ENCODE measurements at places on chromosomes 1 and 21.

- no peak for DNase-seq
These were observed 7.8 kb downstream of the PGM1 start for GRCh38 chr1:63601061-63601460.

- no peak for DNase-seq
These were observed 35.7 kb upstream of the ERRFI1 start for GRCh38 chr1:8061673-8062386.

- DNase-seq = no peak
These were observed 47.1 kb upstream of the ETS2 start for GRCh38 chr21:38758501-38759214.

GRCh38 chr21:45865106-45865835 is 116.3 kb upstream of the COL6A1 start:
- DNase-seq = no peak

DNA sequence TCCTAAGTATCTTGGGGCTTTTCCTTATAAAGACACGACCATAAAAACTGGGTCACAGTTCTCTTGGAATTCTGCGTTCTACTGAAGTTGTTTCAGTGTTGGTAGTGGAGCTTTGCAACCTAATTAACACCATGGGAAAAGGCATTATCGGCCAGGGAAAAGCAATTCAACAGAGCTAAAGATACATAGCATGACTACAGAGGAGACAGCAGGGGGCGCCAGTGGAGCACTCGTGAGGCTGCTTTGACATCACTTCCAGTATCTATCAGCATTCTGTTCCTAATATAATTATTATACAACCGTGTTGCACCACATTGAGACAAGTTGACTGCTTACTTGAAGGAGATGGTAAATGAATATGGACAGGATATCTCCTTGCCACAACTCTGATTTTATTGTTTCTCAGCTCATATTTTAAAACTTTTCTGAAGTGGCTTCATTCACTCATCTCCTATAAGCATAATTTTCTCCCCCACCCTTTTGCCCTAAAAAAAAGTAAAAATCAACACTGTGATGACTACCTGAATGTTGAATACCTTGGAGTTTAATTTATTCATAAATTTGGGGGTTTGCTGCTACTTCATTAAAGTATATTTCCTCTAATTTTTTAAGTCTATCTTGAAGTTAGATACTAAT is 39.4 kb downstream of the ZP4 start:
- DNase-seq = no peak

DNA sequence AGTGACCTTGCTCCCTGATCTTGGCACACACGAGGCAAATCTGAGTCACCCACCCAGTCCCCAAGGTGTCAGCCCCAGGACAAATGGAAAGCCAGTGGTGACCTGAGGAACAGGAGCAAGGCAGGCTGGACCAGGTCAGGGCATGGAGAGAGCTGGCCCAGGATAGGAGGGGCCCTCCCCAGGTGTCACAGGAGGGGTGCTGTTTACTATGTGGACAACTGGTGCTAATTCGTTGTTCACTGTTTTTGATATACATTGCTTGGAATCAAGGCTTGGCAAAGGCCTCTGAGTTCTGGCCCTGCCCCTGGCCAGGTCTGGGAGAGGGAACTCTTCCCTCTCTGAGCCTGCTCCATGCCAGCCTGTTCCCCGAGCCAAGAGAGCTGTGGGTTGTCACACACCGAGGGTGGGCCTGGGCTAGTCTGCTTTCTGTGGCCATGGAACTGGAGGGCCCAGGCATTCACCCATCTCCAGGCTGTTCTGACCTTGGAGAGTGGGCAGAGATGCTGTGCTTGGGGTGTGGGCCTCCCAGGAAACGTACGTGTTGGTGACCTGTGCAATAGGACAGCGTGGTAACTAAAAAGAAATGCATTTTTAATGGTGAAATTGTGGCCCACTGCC is 41.8 kb downstream of the CRYAA start:
- no peak for DNase-seq

GRCh38 chr1:206770531-206771337 is at the start of gene IL19:
TSS of gene IL19 (plus strand) at chr1:206770773. CDS start at chr1:206836663, 65,890 bp downstream.
- no peak for DNase-seq

DNA sequence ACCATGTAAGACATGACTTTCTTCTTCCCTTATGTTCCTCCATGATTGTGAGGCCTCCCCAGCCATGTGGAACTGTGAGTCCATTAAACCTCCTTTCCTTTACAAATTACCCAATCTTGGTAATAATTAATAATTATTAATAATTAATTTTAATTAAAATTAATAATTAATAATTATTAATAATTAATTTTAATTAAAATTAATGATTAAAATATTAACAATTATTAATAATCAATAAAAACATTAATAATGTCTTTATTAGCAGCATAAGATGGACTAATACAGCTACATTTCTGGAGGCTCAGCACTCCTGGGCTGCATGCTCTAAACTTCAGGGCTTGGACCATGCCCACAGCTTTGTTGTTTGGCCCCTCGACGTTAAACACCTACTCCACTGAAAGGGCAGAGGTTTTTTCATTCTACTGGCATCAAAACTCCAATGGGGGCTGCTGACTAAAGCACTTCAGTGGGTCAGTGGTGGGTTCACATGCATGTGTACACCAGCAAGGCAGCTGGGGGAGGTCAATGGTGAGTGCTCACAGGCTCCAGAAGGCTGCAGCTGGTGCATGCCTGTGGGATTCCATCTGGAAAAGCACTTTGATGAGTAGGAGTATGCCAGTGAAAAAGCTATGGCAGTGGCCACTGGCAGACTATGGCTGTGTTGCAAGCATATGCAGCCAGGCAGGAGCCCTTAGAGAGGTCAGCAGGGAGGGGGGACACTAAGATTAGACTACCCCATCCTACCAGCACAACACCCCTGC is 561.3 kb downstream of the NCAM2 start:
- no peak for DNase-seq

- no peak for DNase-seq
These were observed 22.5 kb downstream of the MMEL1 start for GRCh38 chr1:2610036-2610959.

DNA sequence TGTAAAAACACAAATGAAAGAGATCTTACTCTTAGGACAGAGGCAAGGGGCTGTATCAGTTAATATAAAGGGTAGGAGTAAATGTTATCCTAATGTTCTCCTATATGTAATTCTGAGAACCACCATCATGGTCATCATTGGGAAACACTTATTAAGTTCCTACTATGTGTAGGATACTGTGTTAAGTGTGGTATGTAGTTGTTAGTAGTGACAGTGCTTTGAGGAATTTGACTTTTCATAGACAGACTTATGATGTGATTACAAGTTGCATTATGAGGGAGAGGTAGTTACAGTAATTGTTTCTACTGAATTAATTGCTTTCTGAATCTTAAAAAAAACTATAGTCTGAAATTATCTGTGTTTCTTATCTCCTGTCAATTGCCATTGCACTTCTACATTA is 51.8 kb upstream of the PGD start:
- DNase-seq = no peak

GRCh38 chr1:184504040-184504954 is 117.5 kb downstream of the C1orf21 start:
- no peak for DNase-seq

DNA sequence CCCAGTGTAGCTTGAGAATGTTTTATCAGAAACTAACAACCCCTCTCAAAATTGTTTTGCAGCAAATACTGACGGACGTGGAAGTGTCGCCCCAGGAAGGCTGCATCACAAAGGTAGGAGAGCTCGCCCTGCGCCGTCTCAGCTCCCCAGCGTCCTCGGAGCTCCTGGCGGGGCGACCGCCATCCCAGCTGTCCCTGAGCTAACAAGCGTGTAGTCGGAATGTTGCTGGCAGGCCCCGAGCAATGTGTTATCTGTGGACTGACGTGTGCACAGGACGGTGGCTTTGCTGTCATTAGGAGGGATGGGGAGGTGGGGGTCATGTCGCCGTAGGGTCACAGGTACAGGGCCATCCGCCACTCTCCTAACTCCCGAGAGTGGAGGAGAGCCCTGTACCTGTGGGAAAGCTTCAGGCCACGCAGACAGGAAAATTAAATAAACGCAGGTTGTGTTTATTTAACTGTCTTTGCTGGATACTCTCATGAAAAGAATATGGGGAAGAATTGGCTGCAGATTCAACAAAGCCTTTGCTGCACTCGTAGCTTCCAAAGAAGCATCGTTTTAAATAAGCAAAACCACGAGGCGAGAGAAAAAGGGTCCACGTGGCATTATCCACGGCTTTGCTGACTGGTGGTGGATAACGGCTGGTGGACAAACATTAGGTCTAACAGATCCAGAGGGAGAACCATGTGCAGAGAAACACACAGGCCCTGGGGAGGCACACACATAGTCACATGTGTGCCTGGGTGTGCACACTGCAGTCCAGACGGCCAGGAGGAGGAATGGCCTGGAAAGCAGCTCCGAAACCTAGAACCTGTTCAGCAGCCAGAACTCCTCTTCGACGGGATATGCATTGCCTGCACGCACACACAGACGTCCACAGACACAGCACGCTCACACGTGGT is 175.3 kb downstream of the PRDM16 start:
- DNase-seq = no peak

DNA sequence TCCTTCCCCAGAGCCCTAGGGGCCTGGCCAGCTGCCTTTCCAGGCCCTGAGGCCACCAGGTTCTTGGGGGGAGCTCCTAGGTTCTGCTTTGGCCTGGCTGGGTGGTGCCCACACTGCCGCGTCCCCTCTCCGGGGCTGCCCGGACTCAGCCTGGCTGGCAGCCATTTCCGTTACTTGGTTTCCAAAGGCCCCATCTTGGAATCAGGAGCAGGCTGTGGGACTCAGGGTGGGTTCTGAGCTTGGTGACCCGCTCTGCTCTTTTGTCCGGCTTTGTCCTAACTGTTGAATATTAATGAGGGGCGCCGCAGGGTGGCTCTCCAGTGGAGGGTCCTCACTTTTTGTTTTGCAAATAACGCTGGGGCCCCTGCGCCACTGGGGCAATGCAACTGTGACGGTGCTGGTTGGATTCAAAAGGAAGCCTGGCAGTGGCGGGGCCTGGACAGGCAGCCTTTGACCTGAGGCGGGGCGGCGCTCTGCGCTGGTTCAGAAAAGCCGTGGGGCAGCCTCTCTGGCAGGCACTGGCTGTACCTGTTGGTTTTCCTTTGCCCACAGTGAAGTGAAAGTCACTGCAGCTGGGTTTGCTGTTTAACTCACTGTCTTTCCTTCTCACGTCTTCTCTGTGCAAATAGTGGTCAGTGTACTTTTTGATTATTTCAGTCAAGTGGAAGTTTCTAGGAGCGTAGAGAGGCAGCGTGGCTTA is 20.2 kb downstream of the SKI start:
- no peak for DNase-seq

- DNase-seq = no peak
These were observed 11.1 kb downstream of the LEMD1 start for GRCh38 chr1:205410581-205411298.

GRCh38 chr1:100811808-100812207 is 82.8 kb downstream of the EXTL2 start:
- no peak for DNase-seq

DNA sequence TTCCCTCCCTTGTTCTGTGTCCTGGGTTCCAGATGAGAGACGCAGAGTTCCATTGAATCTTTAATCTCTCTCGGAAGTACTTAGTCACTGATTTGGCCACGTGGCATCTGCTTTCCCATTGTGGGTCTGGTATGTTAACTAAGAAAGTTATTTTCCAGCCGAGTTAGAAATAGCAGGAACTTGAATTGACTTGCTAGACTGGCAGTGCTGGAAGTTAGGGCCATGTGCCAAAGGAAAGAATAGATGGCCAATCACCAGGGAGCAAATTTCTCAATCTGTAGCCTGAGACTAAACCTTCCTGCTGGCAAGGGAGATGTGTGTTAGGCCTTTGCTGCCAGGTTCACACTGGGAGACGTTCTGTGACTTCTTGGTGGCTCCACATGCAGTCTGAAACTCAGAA is 24.2 kb upstream of the SLFNL1 start:
- DNase-seq = no peak

DNA sequence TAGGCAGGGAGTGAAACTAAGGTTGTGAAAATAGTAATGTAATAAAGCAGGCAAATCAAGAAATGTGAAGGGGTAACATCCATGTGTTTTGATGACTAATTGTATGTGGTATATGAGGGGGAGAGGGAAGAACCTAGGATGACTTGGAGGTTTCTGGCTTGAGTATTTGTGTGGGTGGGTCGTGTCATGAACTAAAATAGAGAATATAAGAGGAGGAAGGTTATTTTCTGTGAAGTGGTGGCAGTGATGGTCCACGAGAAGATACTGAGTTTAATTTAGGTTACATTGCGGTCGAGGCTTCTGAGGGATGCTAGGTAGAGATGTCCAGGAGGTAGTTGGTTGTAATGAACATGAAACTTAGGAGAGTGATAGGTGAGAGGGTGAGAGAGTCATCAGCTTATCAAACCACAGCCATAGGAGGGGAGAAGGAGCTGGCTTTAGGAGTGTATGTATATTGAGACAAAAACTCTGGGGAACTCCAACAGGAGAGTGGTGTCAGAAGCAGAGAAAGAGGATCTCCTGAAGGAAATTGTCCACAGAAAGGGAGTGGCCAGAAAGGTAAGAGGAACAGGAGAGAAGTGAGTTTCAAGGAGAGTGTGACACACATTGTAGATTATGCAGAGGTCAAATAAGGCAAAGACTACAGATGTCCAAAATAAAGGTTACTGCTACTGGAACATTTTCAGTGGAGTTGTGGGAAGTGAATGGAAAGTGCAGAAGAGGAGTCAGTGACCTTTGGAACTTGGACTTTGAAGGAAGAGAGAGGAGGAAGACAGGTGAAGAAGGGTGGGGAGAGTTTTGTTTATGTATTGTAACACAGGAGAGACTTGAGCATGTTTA is 89.0 kb upstream of the MACF1 start:
- no peak for DNase-seq

- DNase-seq = no peak
These were observed 69.2 kb upstream of the SSBP3 start for GRCh38 chr1:54475357-54475881.

DNA sequence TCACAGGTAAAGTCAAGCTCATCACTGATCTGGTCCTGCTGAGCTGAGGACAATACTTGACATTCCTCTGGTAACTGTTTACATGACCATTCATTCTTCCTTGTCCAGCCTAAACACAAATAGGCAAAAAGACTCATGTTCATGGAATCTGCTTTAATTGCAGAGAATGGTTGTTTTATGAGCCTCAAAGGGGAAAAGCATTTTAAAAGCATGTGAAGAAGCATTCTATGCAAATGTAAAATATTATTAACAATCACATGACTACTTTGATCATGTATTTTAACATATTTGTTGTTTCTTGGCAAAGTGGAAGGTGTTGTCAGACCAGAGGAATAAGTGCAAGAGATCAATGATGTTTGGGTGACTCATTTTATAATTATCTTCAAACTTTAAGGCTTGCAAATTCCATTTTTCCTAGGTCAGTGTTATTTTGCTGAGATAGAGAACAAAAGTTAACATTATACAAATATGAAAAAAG is 133.7 kb downstream of the RUNX1 start:
- DNase-seq = no peak

DNA sequence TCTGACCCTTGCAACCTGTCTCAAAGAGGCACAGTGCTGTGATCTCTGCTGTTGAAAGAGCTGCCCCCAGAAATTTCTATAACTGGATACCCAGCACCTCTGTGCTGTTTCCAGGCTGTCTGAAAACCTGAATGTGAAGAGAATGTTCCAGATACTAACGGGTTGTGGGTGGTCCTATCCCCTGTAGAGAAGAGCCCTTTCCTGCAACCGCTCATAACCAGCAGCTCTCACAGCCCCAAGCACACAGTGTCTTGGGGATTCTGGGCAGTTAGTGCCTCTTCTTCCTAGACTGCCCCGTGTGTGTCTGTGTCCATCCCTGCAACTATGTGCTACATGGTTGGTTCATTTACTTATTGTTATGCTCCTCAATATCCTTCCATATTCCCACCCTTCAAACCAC is 104.5 kb downstream of the SUSD4 start:
- no peak for DNase-seq

- no peak for DNase-seq
These were observed 92.6 kb upstream of the SERBP1 start for GRCh38 chr1:67522793-67523192.
